ENCODE measurements at places on chromosomes 5 and 9. TPM values are rescaled to one million over a fixed set of nuclear protein-coding genes. Genes with fewer than 3 reads are reported as not detected.
A peak's percentile ranks its signal among the peaks of the same experiment; 100 is the strongest.

Gene GABRA6
- total RNA-seq: not detected

Gene CCNJL
- 12.9 TPM for total RNA-seq

Gene AIF1L
- total RNA-seq: 0.19 TPM

Gene ENHO
- total RNA-seq: not detected

GRCh38 chr9:93962561-93963440 is 7.6 kb upstream of the BARX1 start:
- no peaks in the 10 kb centered on the region for H3K27me3 ChIP-seq
- DNase-seq: peak; percentile 67
- no peak overlapping the region for H3K27ac ChIP-seq
- no peaks in the 10 kb centered on the region for H3K36me3 ChIP-seq

DNA sequence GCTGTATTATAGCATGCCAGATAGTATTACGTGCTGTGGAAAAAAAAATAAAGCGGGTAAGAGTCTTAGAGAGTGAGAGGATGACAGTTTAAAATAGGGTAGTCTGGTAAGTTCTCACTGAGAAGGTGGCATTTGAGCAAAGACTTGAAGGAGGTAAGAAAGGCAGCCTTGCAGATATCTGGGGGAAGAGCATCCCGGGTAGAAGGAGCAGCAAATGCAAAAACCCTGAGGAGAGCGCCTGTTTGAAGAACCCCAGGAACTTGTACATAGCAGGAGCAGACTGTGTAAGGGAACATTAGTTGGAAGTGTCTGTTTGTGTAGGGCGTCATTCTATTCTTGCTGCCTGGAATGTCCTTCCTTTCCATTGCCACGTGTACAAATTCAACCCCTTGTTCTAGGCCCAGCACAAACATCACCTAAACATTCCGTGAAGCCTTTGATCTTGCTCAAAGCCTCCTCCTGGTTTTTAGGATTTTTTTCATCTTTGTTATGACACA is 2.6 kb downstream of the AP3S1 start:
- H3K4me1 ChIP-seq: peaks cover 24% of the 10 kb centered on the region
- H3K27me3 ChIP-seq: no peaks in the 10 kb centered on the region
- DNase-seq: no peak
- H3K27ac ChIP-seq: no peak overlapping the region
- H3K36me3 ChIP-seq: peaks cover 12% of the 10 kb centered on the region
- H3K4me3 ChIP-seq: no peak overlapping the region

DNA sequence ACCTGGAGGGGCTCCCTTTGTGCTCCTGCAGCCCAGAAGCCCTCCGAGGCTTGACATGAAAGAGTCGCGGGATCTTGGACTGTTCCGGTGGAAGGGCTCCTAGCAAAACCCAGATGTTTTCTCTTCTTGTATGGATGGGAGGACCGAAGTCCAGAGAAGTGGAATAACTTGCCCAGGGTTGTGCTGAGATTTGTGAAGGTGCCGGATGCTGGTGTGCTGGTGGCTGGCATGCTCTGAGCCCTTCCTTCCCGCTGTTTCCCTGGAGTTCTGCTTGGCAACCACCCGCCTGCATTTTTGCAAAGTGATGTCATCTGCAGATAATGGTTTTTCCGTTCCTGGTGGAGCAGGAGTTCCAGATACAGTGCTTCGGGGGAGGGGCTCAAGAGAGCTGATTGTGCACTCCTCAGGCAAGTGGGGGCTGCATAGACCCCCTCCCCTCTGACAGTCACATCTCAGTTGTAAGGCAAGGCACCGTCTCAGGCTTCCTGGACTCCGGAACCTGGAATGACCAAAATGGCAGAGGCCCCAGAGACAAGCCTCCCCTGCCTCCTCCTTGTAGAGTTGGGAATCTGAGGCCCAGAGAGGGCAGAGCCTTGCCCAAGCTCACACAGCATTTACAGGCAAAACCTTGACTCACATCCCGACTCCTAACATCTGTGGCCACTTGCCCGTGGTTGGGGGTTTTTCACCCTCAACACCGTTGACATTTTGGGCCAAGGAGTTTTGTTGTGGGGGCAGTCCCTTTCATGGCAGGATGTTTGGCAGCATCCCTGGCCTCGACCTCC is 157.0 kb downstream of the RGS3 start:
- no peaks in the 10 kb centered on the region for H3K36me3 ChIP-seq
- no peaks in the 10 kb centered on the region for H3K27me3 ChIP-seq
- peak overlapping the region; percentile 9 for H3K4me3 ChIP-seq
- peaks cover 59% of the 10 kb centered on the region for H3K4me1 ChIP-seq
- H3K27ac ChIP-seq: peak overlapping the region; percentile 98

DNA sequence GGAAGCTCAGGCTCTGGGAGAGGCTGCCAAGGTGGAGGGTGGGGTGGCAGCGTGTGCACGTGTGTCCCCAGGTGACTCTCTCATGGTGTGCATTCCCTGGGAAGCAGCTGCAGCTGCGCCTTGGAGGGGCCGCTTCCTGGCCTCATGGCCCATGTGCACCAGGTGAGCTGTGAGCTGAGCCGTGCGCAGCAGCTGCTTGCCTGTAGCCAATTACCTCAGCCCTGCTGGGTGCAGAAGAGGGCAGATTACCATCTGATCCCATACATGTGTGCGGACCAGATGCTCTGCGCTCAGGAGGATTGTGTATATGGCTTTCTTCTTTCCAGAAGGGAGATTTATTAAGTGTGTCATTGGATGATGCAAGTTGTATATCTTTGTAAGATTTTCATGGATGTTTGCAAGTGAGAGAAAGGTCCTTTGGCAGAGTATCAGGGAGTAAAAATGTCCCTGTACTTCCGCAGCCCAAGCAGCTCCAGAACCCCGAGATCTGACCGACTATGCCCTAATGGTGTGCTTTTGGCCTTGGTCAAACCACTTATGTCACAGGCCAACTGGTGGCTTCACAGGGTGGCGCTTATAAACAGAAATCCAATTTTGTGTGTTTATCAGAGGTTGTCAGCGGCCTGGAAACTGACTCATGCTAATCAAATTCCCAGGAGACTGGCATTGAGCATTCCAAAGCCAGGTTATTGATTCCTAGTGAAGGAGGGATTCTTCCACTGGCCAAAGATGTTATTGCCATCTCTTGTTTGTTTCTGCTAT is 229.3 kb downstream of the GOLPH3 start:
- no peaks in the 10 kb centered on the region for H3K4me1 ChIP-seq
- no peak for DNase-seq
- H3K27me3 ChIP-seq: no peaks in the 10 kb centered on the region
- H3K27ac ChIP-seq: no peak overlapping the region
- no peak overlapping the region for H3K4me3 ChIP-seq
- H3K36me3 ChIP-seq: no peaks in the 10 kb centered on the region

- no peak overlapping the region for H3K4me3 ChIP-seq
- H3K27me3 ChIP-seq: no peaks in the 10 kb centered on the region
- no peaks in the 10 kb centered on the region for H3K4me1 ChIP-seq
These were observed 20.4 kb downstream of the GNPDA1 start for GRCh38 chr5:141992349-141992963.

DNA sequence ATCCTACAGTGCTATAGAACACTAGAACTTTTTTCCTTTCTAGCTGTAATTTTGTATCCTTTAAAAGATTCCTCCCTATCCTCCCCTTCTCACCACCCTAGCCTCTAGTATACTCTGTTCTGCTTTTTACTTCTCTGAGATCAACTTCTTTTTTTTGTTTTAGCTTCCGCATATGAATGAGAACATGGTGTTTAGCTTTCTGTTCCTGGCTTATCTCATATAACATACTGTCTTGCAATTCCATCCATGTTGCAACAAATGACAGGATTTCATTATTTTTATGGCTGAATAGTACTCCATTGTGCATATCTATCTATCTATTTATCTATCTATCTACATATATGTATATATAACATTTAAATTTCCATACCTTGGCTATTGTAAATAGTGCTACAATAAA is 126.0 kb upstream of the MAN2A1 start:
- H3K27ac ChIP-seq: no peak overlapping the region
- no peak for DNase-seq
- H3K4me1 ChIP-seq: no peaks in the 10 kb centered on the region
- H3K27me3 ChIP-seq: no peaks in the 10 kb centered on the region
- no peaks in the 10 kb centered on the region for H3K36me3 ChIP-seq

DNA sequence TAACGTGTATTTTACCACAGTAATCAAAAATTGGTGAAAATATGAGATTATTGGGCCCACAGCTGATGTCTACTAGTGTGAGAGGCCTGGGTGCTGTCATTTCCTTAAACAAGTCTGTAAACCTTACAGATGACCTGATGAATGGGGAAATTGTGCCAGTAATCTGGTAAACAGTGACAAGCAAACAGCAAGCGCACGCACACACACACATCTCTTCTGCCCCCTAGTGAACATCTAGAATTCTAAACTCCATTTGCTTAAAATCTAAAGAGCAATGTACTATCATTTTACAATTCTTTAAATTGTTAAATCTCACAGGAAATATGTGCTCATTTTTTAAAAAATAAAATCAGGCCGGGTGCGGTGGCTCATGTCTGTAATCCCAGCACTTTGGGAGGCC is 7.5 kb upstream of the RAPGEF1 start:
- no peaks in the 10 kb centered on the region for H3K4me1 ChIP-seq
- peaks cover under 1% of the 10 kb centered on the region for H3K27me3 ChIP-seq
- H3K4me3 ChIP-seq: no peak overlapping the region
- no peaks in the 10 kb centered on the region for H3K36me3 ChIP-seq

Data from SJSA1 (cell line).